ENCODE measurements at places on chromosomes 5 and 9. TPM values are rescaled to one million over a fixed set of nuclear protein-coding genes. Genes with fewer than 3 reads are reported as not detected.
A peak's percentile ranks its signal among the peaks of the same experiment; 100 is the strongest.

GRCh38 chr9:134698111-134698510 is 56.5 kb downstream of the COL5A1 start:
- no peak for DNase-seq

DNA sequence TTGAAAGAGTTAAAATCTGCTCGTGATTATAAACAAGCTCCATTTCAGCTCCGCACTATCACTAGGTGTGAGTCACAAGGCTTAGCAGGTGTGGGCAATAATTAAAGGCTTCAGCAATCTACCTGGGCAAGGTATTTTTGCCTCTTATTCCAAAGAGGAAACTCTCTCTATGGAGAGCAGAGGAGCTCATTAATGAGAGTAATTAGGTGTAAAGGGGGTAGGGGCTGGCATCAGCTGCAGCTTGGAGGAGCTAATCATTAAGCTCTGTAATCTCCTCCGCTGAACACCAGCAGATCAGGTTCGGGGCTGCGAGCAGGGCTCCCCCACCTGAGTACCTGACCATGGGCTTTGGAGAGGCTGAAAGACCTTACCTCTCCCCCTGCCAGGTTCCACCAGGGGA is 129.2 kb downstream of the CRB2 start:
- DNase-seq = peak; percentile 75

GRCh38 chr9:9283159-9283986 is 1329.4 kb downstream of the PTPRD start:
- DNase-seq = no peak

DNA sequence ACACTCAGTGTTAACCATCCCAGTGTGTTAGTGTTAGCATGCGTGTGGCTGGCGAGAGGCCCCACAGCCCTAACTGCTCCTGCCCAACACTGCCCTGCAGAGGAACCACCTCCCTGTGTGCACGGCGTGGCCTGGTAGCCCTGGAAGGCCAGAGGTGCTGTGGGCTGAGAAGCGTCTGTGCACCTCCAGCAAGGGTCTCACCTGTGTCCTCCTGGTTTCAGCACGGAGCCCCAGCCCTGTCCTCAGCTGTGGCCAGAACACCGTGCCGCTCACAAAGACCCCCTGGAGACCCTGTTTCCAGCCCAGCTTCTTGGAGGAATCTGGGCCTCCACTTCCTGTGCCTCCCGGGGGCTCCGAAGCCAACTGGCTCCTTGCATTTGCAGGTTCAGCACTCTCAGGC is 56.1 kb upstream of the NRARP start:
- no peak for DNase-seq

- DNase-seq = no peak
Observed at GRCh38 chr9:83106263-83106662, 43.3 kb upstream of the RASEF start.

GRCh38 chr5:116058346-116058936 is 26.2 kb downstream of the ARL14EPL start:
- no peak for DNase-seq

DNA sequence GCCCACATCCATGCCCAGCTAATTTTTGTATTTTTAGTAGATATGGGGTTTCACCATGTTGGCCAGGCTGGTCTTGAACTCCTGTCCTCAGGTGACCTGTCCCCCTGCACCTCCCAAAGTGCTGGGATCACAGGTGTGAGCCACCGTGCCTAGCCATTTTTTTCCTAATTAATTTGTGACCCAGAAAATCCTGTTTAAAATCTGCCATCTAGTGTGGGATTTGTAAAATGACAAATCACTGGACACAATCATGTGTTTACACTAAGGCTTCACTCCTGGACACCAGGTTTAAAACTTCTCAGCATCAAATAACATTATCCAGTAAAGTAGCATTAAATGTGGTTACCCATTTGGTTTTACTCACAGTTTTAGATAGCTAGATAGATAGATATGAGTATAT is 18.6 kb upstream of the KDM4C start:
- DNase-seq = no peak

- peak; percentile 51 for DNase-seq
Observed at GRCh38 chr9:87713278-87713987, 12.5 kb upstream of the CTSL start.

DNA sequence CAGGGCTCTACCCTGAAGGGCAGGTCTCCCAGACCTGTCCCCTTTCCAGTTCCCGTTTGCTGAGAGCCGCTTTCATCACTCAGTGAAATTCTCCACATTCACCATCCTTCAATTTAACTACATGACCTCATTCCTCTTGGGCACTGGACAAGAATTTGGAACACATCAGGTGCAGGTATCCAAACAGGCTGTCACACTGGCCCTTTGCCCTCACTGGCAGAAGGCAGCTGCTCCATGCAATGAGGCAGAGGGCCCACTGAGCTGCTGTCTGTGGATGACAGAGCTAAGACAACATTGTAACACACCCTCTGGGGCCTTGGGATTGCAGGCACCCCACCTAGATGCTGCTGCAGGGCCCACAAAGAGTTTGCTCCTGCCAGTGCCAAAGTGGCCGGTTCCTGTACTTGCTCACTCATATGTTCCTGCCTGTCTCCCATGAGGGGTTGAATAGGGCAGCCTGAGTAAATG is 55.1 kb downstream of the ACTL7B start:
- DNase-seq = no peak

DNA sequence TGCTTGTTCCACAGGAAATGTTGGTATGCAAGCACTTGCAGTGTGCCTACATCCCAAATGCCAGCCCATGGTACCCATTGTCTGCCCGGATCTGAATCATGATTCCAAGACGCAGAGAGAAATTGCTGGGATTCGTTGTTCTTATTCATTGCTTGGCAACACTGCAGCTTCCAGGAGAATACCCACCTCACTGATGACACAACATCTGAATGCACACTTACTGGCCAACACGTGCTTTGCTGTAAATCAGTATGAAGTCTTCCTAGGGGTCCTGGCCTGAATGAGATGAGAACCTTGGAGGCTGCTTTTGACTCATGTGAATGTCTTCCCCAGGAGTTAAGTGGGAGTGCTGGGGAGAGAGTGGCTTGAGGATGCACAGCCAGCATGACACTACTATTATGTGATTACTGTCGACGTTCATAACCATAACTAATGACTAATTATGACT is 11.6 kb downstream of the SRD5A1 start:
- no peak for DNase-seq

- DNase-seq = peak; percentile 36
Observed at GRCh38 chr9:127168756-127169574, 46.5 kb upstream of the ANGPTL2 start.

- no peak for DNase-seq
Observed at GRCh38 chr9:20355022-20355421, 267.3 kb downstream of the MLLT3 start.

DNA sequence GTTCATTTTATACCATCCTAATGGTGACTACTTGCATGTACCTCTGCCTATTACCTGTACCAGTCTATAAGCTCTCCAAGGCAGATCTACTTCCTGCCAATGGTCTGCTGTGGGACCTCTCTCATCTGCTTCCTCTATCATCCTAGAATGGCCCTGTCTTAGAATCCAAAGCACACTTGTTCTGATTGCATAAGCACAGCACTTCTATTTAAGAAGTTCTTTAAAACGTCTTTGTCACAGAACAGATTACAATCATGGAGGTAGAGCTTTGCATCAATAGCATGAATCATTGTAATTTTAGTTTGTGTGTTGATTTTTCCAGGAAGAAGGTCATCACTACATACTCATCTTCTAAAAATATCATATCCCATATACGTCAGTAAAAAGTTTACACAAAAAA is 131.8 kb upstream of the ACOT12 start:
- no peak for DNase-seq

The ASB6 gene
- polyA plus RNA-seq = 14.8 TPM

The PCDHGA9 gene
- polyA plus RNA-seq = 1.9 TPM

The F2RL1 gene
- polyA plus RNA-seq = 76.0 TPM

The LCN2 gene
- 0.93 TPM for polyA plus RNA-seq

Data from large intestine (tissue), 12 donors.